Stimulated activated CD4-positive, alpha-beta T cell treated with anti-CD3 and anti-CD28 coated beads, TNF-alpha, amount 100 ng/mL, for 24 hours (primary cell): ENCODE measurements at places on chromosomes 2 and 18.

- no peak for DNase-seq
Measured at GRCh38 chr2:216181351-216181750, 72.2 kb downstream of the XRCC5 start.

- DNase-seq = no peak
Measured at GRCh38 chr2:156505696-156506095, 69.5 kb downstream of the GPD2 start.

DNA sequence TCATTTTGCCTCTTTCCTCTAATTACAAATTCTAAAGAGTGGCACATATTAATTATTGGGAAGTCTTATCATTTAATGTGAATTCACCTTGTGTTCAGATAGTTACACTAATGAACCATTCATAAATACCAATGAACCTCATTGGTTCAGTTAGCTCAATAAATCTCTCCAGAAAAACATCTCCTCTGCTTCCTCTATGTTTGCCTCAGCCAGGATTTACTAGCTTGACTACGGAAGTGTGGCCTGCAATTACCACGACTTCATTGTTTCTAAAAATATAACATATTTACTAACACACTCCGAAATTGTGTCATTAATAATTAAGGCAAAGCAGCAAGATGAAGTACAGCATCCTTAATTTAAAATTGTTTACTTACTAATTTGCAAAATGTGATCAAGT, 103.3 kb downstream of the PLA2R1 start:
- DNase-seq = no peak

DNA sequence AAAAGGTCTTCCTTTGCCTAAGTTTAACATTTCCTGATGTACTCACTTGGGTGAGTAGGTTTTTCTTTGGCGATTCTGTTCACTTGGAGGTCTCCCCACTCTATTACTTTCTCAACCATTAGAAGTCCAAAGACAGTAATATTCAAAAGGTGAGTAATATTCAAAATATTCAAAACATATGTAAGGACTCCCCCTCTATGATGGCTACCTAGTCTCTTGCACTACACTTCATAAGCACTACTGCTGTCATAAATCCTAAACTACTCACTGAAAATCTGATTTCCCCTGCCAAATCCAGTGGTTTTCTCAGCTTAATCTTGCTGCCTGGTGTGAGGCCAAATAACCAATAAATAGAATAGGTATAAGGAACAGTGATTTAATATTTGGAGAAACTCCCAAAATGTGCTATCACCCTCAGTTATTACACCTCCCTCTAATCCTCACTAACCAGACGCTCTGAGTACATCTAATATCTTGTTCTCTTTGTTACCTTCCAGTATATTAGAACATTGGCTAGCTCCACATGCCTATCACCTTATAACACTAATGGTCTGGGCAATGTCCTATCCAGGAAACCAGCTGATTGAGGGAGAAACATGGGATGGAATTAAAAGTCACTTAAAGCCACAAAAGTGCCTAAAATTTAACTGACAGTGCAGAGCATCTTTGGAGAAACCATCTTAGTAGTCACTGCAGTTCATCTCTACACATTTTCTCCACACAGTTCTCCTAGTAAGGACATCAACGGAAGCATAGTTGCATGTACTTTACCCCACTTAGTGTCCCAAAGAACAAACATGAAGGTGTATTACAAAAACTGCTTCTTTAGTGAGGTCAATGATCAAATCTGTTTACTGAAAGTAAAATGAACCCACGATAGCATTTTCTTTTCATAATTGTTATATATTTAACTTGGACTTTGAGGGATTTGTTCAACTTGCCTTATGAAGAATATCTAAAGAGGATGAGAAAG, 54.8 kb downstream of the MBD2 start:
- no peak for DNase-seq

- DNase-seq = no peak
Measured at GRCh38 chr2:207635468-207636200, 10.4 kb upstream of the METTL21A start.
